ENCODE measurements at places on chromosomes 13 and 19.

- peak; percentile 24 for DNase-seq
Measured at GRCh38 chr19:15631817-15632216, 8.9 kb upstream of the CYP4F3 start.

DNA sequence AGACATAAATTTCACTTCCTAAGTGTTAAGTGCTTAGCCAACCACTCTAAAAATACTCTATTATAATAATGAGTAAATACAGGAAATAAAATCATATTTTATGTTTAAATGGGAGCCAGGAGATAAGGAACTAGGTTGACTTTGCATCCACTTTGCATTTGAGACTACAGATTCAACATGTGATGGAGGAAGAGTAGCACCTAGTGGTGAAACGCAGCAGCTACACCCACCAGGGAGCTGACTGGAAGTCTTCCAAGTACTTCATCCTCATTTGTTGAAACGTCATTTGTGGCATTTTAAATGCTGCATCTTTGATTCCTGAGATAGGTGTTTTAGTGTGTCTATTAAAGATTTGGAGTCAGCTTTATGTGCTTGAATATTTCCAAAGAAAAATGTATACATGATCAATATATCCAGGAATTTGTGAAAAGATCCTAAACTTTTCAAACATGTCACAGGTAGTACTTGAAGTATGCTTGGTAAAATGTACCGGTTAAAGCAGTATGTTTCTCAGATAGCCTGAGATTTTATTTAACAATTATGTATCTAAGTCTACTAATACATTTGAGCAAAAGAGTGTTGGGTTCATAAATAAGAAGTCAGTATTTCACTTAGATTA lies 17.4 kb upstream of the KCTD12 start:
- DNase-seq, result peak; percentile 78

- no peak for DNase-seq
Measured at GRCh38 chr13:30529085-30529834, 63.5 kb upstream of the HMGB1 start.

GRCh38 chr13:36513266-36513665 lies 81.0 kb downstream of the CCNA1 start:
- DNase-seq, result no peak

GRCh38 chr13:36026531-36026930 lies 104.7 kb downstream of the DCLK1 start:
- no peak for DNase-seq

- no peak for DNase-seq
Measured at GRCh38 chr13:24073657-24074056, 86.9 kb upstream of the SPATA13 start.

DNA sequence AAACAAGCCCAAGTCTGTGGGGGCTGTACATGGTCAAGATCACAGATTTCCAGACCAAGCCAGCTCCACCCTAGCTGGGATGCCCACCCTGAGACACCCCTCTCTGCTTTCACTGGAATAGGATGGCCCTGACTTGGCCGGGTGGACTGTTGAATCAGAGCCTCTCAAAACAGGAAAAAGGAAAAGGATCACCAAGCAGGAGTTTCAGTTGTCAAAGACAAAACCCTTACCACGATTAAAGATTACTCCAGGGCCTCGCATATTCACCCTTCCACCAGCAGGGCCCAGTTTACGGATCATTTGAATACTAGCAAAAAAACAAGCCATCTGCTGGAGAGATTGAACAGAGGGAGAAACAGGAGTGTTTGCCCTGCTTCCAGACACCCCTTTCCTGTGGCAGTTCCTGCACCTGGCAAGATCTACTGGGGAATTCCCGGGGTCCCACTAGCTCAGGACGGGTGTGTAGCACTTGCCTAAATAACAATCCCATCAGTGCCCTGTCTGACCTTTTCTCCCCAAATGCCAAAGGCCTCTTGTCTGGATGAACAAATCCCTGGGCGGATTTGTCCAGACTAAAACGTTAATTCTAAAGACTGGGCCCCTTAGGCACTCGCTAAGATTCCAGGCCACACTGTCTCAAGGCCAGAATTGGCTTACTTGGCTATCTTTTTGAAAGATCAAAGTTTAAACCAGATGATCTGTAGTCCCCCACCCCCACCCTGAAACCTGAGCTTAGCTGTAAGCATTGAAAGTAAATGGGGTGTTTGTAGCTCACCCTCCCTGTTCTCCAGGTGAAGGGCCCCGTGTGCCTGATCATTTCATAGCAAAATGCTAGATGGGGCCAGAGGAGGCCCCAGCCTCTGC lies 38.4 kb downstream of the ACTN4 start:
- DNase-seq, result peak; percentile 89

- no peak for DNase-seq
Measured at GRCh38 chr13:44116562-44117332, 237.0 kb downstream of the LACC1 start.

GRCh38 chr19:54133312-54133956 lies 4.1 kb upstream of the CNOT3 start:
- DNase-seq, result peak; percentile 39

GRCh38 chr13:48235341-48236135 lies 2.5 kb downstream of the ITM2B start:
- DNase-seq, result peak; percentile 61

- no peak for DNase-seq
Measured at GRCh38 chr19:56617531-56617930, 22.4 kb downstream of the ZNF71 start.

GRCh38 chr13:34671137-34671536 lies 270.9 kb upstream of the NBEA start:
- DNase-seq, result no peak

DNA sequence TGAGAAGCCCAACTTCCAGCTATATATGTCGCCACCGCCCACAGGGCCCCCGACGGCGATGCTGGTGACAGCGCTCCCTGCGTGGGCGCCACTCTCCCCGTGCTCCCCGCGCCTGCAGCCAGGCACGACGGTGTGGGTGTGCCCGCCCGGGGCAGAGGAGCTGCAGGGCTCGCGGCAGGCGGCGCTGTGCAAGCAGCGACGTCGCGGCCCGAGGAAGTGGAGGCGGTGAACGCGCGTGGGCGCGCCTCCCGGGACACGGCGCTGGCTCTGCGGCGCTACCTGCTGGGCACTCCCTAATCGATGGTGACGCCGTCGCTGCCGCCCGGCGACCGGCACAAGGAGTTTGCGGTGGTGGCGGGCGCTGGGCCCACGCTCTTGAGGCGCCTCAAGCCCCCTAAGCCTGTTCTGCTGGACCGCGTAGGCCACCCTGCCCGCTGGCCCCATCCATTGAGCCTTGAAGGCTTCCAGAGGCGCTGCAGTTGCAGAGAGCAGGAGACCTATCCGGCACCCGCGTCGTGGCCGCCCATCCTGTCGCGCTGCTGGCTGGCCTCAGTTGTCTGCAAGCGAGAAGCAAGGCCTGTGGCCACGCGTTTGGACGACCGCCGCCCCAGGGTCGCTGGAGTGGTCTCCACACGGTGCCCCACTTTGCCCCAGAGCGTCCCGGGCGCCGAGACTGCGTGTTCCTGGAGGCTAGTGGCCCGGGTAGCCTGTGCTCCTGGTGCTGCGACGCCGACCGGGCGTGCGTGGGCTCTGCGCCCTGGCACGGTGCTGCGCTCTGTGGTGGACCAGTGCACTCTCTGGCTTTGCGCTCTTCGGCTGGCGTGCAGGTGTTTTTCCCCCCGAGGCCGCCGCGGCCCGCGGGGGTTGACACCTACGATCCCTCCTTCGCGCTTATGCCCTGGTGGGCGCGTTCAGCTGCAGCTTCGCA lies 23.1 kb downstream of the LRFN3 start:
- no peak for DNase-seq

- DNase-seq, result no peak
Measured at GRCh38 chr13:110748271-110748670, 34.8 kb downstream of the ING1 start.

- no peak for DNase-seq
Measured at GRCh38 chr19:23792784-23793183, 34.1 kb upstream of the ZNF681 start.

DNA sequence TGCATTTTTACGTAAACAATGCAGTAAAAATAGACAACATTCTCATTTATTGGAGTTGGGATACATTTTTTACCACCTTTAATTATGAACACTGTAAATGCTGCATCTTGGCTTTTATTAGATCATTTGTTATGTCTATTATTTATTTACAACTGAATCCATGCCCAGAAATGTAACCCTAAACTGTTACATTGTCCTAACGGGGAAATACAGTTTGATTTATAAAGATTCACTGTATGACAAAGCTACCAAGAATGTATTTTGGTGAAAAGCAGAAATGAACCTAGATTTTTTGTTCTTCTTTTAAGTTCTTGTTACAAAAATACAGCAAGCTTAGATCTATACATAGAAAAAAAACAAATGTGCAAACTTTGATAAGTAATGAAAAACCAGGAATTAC lies 1.1 kb downstream of the METTL21C start:
- DNase-seq, result no peak

- DNase-seq, result peak; percentile 21
Measured at GRCh38 chr19:17202249-17202648, 12.9 kb upstream of the USE1 start.

GRCh38 chr19:43470288-43470687 lies 4.9 kb upstream of the LYPD3 start:
- DNase-seq, result no peak

GRCh38 chr13:108033800-108034707 lies 181.3 kb downstream of the LIG4 start:
- peak; percentile 49 for DNase-seq

DNA sequence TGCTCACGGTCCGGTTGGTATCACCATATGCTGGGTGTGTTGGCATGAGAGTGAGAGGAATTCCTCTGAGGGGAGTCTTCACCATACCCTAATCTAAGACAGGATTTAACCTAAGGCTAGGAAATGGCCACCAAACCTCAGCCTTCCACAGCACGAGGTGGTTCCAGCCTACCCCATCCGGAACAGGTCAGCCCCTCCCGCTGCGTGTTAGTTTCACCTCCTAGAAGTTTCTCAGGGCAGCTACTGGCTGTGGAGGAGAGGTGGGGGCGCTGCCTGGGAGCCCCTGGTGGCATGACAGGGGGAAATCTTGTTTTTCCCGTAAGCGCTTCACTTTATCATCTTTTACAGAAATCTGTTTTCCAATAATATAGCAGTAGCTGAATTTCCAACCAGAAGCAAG lies 55.1 kb downstream of the RGCC start:
- no peak for DNase-seq

- no peak for DNase-seq
Measured at GRCh38 chr13:61202042-61202441, 213.6 kb downstream of the PCDH20 start.

GRCh38 chr19:3651684-3652083 lies 25.1 kb upstream of the CACTIN start:
- DNase-seq, result no peak

- no peak for DNase-seq
Measured at GRCh38 chr19:34124828-34125227, 47.5 kb upstream of the LSM14A start.

GRCh38 chr13:29594710-29595379 lies 643 bp downstream of the SLC7A1 start:
- peak; percentile 71 for DNase-seq

DNA sequence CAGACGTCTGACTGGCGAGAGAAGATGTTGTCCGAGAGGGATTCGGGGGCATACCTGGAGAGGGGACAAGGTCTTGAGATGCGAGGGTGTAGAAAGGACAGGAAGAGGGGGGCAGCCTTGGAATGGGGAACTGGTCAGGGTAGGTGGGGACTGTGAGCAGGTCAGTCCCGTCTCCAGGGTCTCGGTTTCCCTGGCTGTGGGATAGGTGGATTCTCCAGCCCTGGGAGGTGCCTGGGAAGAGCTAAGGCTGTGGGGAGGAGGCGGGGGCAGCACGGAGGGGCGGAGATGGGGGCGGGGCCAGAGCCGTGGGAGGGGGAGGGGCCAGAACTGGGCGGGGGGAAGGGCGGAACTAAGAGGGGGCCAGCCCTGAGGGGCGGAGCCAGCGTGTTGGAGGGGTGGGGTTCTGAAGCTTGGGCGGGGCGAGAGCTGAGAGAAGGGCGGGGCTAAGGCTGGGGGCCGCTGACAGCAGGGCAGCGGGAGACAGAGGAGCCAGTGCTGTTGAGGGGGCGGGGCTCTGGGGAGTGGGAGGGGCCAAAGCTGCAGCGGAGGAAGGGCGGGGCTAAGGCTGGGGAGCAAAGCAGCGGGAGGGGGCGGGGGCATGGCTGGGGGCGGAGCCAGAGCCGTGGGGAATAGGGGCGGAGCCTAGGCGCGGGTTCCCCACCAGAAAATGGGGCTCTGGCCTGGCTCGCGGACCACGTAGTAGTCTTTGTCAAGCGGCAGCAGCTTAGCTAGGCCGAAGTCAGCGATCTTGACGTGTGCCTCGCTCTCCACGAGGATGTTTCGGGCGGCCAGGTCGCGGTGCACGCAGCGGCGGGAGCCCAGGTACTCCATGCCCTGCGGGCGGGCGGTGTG lies 9.5 kb upstream of the INSL3 start:
- peak; percentile 83 for DNase-seq

- peak; percentile 5 for DNase-seq
Measured at GRCh38 chr19:42172261-42172660, 40.0 kb upstream of the POU2F2 start.

DNA sequence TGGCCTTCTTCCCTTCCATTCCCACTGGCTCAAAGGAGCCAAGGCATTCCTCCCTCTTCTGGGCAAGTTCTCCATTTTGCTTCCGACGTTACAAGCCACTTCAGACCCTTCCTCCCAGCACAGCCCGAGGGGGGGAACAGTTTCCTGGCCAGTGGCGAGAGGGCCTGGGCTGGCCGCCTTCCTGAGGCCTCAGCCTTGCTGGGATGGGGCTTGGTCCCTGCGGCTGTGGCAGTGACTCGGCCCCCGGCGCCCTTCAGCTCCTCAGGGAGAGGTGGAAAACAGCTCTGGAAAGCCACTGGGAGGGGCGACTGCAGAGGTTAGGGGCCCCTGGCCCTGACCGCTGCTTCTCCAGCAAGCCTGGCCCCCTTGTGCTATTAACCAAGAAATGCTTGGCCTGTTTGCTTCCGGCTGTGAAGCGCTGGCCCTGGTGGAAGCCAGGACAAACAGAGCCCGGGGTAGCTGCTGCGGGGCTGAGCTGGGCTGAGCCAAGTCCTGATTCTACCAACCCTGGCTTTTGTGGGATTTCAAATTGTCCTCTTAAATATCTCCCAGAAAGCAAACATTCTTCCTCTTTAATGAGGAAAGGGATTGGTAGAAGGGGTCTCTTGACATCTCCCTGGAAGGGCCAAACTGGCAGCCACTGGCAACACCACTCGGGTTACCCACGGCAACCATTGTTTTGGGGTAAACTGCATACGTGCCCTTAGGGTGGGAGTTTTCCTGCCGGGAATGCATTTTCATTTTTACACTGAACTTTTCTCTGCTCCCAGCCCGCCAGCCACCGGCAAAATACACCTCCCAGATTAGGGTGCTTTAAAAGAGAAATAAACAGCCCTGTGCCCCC lies 38.7 kb downstream of the C13orf46 start:
- no peak for DNase-seq

DNA sequence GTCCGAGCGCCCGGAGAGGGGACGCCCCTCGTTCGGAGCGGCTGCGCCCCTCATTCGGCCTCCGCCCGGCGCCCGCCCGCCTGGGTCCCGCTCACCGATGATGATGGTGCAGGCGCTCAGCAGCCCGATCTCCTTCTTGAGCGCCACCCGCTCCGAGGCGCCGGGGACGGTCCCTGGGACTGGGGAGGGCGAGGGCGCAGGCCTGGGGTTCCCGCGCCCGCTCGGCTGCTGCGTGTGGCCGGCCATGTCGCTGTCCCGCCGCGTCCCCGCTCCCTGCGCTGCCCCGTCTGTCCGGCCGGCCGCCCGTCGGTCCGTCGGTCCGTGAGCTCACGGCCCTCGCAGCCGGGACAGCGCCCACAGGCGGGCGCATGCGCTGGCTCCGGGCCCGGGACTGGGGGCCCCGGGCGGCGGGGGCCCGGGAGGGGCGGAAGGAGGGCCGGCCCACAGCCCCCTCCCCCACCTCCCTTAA lies at the start of gene SLC7A10:
TSS of gene SLC7A10 (minus strand) at position 393 of the 469 bp plus-strand sequence. CDS start at position 246, 147 bp downstream.
- DNase-seq, result no peak
